ENCODE measurements at places on chromosomes 6 and 20.

DNA sequence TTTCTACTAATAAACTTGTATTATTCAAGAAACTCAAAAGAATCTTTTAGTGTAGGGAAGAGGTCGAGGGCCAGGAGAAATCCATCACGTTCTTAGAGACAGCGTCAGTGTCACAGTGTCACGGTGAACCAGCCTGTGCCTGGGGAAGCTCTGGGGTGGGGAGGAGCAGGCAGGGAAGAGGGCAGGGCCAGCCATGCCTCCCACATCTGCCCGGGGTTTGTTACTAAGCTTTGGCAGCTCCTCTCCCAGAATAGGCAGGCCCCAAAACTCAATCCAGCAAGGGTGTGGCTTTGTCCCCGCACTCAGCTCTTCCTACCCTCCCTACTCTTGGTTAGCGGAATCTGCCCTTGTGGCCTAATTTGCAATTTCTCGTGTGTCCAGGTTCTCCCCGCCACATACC, 72.9 kb downstream of the TCP11 start:
- H3K36me3 ChIP-seq, result no peaks in the 10 kb centered on the region
- DNase-seq, result no peak
- H3K27ac ChIP-seq, result no peak overlapping the region
- no peak overlapping the region for H3K4me3 ChIP-seq

DNA sequence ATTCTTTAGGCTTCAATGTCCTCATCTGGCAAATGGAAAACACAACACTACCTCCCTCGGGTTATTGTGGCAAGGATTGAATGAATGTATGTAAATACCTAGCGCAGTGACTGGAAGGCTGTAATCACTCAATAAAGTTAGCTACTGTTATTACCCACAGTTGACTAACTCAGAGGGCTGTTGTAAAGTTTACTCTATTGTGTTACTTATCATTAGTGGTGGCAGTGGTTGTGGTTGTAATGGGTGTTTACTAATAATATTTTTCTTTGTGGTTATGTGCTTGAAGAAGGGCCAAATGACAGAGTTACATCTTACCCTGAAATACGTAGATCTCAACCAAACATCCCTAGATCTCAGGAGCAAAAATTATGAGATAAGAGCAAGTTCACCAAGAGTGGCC, 42.0 kb upstream of the PXDC1 start:
- H3K27me3 ChIP-seq, result no peaks in the 10 kb centered on the region
- H3K4me3 ChIP-seq, result no peak overlapping the region
- H3K27ac ChIP-seq, result peak overlapping the region; percentile 66
- DNase-seq, result no peak
- peaks cover 17% of the 10 kb centered on the region for H3K4me1 ChIP-seq
- H3K36me3 ChIP-seq, result no peaks in the 10 kb centered on the region

DNA sequence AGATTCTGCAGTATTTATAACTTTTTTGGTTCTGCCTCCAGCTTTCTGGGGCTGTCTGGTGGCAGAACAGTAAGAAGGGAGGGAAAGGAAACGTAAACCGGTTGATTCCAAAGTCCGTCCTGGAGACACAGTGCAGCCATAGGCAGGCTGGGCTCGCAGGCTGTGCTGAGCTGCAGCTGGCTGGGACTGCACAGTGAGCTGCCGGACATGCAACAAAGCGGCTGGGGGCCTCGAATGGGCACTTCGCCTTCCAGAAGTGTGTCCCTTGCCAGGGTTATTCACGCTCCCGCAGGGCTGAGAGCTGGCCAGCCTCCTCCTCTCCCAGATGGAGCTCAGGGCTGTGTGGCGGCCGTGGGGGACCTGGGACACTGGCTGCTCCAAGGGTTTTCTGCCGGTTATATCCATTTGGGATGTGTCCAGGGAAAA, 78.1 kb upstream of the CD93 start:
- no peak for DNase-seq
- H3K4me3 ChIP-seq, result no peak overlapping the region
- no peaks in the 10 kb centered on the region for H3K4me1 ChIP-seq
- no peaks in the 10 kb centered on the region for H3K36me3 ChIP-seq
- no peaks in the 10 kb centered on the region for H3K27me3 ChIP-seq
- no peak overlapping the region for H3K27ac ChIP-seq

DNA sequence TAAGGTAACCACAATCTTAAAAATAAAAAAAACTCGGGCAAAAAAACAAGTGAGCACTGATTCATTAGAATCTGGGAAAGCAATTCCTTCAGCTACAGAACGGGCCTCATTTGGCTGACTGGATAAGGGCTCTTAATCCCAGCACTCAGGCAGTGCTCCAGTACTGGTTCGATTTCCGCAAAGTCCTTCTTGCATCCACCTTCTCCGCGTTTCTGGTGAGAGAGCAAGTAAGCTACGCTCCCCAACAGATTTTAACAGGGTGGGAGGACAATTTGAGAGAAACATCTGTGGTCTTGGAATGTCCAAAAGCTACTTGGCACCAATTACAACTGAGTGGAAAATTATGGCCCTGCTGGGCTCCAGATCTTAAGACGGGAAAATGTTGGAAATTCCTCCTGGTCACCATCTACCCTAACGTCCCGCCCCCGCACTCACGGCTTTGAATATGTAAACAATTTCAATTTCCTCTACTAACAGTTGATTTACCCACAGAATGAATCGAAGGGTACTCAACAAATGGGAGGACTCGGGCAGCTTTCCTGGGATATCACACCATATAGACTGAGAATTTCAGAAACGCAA, 18.1 kb upstream of the ZSCAN9 start:
- H3K4me3 ChIP-seq, result peak overlapping the region; percentile 60
- H3K4me1 ChIP-seq, result peaks cover 4% of the 10 kb centered on the region
- peaks cover 44% of the 10 kb centered on the region for H3K27me3 ChIP-seq
- H3K36me3 ChIP-seq, result no peaks in the 10 kb centered on the region
- DNase-seq, result no peak
- no peak overlapping the region for H3K27ac ChIP-seq

DNA sequence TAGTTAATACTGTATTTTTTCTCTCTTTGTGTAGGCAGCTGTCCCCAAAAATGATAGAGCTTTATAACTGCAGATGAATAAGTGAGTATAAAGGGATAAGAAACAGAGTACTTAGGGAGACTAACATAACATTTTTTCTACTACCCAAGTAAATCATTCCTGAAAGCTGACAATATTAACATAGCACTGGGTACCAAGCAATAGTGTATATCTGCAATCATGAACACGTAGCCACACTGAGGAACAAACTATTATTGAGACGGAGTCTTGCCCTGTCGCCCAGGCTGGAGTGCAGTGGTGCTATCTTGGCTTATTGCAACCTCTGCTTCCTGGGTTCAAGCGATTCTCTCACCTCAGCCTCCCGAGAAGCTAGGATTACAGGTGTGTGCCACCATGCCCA, 105.9 kb downstream of the SESN1 start:
- H3K27me3 ChIP-seq, result no peaks in the 10 kb centered on the region
- H3K36me3 ChIP-seq, result peaks cover 6% of the 10 kb centered on the region
- H3K4me1 ChIP-seq, result no peaks in the 10 kb centered on the region
- no peak for DNase-seq

DNA sequence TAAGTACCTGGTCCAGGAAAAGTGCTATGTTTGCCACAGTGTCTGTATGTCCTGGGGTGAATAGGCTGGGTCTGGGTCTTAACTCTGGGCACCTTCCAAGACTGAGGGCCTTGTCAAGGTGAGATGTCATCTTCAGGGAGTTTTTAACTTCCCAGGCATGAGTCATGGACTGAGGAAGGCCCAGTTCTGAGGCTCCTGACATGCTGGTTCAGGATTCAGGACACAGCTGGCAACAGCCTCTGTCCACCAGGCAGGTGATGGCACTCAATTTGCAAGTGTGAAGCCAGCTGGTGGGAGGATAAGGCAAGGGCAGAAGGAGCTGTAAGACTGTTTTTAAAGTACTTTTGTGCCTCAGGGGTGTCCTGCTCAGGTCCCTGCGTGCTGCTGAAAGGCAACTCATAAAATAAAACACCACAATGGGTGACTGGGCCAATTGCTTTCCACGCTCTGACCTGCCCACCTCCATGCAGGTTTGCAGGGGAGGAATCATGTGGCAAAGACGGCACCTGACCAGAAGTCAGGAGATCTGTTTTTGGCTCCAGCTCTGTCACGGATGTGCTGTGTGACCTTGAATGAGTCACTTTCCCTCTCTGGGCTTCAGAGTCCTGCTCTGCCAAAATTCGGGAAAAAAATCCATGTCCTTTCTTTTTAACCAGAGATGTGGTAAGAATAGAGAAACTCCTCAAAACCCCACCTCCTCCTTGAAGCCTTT, 4.9 kb upstream of the PACSIN1 start:
- DNase-seq, result no peak
- H3K27ac ChIP-seq, result no peak overlapping the region
- no peak overlapping the region for H3K4me3 ChIP-seq
- H3K27me3 ChIP-seq, result no peaks in the 10 kb centered on the region

DNA sequence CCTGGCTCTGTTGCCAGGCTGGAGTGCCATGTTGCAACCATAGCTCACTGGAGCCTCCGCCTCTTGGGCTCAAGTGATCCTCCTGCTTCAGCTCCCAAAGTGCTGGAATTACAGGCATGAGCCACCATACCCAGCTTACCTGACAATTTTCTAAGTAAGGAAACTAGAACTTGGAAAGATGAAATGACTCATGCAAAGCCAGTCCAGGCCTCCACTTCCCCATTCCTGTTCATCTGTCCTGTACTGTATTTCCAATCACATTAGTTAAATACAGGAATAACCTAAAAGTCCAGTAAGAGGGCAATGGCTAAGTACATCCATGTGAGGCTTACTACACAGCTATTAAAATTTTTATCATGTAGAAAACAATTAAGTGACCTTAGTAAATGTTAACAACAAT, 8.3 kb upstream of the ADGB start:
- H3K36me3 ChIP-seq, result no peaks in the 10 kb centered on the region
- no peak overlapping the region for H3K4me3 ChIP-seq
- H3K27me3 ChIP-seq, result no peaks in the 10 kb centered on the region
- H3K4me1 ChIP-seq, result peaks cover 19% of the 10 kb centered on the region
- DNase-seq, result no peak

DNA sequence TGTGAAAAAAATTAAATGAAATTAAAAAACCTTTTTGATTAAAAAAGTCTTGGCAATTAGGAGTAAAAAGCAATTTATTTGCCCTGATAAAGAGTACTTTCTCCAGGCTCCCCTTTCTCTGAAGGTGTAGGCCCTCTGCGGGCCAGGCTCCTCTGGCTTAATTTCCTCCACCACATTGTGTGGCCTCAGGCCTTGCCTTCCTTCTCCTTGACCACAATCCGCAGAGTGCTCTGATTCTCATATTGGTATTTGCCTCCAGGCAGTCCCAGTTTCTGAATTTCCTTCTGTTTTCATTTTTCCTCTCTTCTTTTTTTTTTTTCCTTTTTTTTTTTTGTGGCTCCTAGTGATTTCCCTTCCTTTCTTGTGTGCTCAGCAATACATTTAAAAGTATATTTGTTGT, 96.4 kb downstream of the AIG1 start:
- no peaks in the 10 kb centered on the region for H3K27me3 ChIP-seq
- H3K4me1 ChIP-seq, result no peaks in the 10 kb centered on the region
- DNase-seq, result no peak
- no peak overlapping the region for H3K27ac ChIP-seq
- H3K36me3 ChIP-seq, result no peaks in the 10 kb centered on the region

DNA sequence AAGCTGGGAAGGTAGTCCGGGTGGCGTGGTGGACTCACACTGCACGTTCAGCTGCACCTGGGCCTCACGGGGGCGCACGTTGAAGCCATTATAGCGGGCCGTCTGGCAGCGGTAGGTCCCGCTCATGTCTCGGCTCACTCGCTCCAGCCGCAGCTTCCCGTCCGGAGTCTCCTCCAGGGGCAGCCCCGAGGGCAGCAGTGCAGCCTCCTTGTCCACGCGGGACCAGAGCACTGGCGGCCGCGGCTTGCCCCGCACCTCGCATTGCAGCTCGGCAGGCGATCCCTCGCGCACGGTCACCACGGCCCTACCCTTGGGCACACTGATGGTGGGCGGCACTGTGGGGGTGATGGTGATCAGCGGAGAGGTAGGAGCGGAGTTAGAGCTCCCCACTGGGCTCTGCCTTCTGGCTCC, 47.6 kb downstream of the MDGA1 start:
- no peak for DNase-seq
- H3K36me3 ChIP-seq, result no peaks in the 10 kb centered on the region
- no peak overlapping the region for H3K4me3 ChIP-seq
- peaks cover 10% of the 10 kb centered on the region for H3K27me3 ChIP-seq
- H3K27ac ChIP-seq, result no peak overlapping the region

DNA sequence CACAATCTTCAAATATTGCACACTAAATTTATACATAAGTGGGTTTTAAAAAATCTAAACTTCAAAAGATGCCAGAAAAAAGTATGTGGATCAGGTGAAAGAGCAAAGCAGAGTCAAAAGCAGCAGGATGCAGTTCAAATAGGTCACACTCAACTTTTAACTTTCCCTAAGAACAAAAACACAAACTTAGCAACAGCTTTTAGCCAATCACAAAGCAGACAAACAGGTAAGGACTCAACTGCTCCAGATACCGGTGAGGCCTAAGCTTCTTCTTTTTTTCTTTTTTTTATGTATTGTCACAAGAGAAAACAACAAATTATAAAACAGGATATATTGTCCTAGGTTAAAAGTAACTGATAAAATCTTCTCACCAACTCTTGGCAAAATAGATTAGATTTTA, 74.7 kb downstream of the SESN1 start:
- no peak for DNase-seq
- H3K27me3 ChIP-seq, result no peaks in the 10 kb centered on the region
- no peak overlapping the region for H3K27ac ChIP-seq
- H3K4me1 ChIP-seq, result no peaks in the 10 kb centered on the region
- no peaks in the 10 kb centered on the region for H3K36me3 ChIP-seq
- H3K4me3 ChIP-seq, result no peak overlapping the region

DNA sequence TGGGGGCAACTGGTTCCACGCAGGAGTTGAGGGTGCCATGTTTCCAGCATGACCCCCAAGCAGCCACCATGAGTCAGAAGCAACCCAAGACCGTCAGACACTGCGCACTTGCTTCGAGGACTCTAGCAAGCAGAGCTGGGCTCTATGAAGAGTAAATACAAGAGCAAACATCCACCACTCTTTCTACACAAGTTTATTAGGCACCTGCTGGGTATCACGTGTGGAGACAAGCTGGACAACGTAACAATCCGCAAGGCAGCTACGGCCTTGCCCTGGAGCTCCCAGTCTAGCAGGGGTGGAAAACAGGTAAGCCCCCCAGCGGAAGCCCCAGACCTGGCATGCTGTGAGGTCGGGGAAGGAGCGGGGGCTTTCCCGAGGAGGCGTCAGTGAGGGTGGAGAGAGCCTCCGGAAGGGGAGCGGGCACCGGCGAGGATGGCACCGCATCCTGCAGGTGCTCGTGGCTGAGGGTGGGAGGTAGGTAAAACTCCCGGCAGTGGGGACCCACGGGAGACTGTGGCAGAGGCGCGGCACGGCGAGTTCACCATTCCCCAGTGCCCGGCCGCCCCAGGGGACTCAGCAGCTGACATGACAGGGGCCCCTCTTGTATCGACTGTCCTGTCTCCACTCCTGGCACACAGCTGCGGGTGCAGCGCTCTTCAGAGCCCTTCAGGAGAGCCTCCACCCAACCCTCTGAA, 33.6 kb downstream of the GNAS-AS1 start:
- no peak overlapping the region for H3K27ac ChIP-seq
- DNase-seq, result no peak
- no peaks in the 10 kb centered on the region for H3K4me1 ChIP-seq

GRCh38 chr20:59217794-59218280, 54.2 kb downstream of the ZNF831 start:
- no peak overlapping the region for H3K4me3 ChIP-seq
- no peaks in the 10 kb centered on the region for H3K4me1 ChIP-seq
- H3K27ac ChIP-seq, result no peak overlapping the region
- H3K27me3 ChIP-seq, result peaks cover 83% of the 10 kb centered on the region
- H3K36me3 ChIP-seq, result no peaks in the 10 kb centered on the region
- no peak for DNase-seq

Data from MM.1S (cell line).